ENCODE measurements at places on chromosomes 2 and 18.

DNA sequence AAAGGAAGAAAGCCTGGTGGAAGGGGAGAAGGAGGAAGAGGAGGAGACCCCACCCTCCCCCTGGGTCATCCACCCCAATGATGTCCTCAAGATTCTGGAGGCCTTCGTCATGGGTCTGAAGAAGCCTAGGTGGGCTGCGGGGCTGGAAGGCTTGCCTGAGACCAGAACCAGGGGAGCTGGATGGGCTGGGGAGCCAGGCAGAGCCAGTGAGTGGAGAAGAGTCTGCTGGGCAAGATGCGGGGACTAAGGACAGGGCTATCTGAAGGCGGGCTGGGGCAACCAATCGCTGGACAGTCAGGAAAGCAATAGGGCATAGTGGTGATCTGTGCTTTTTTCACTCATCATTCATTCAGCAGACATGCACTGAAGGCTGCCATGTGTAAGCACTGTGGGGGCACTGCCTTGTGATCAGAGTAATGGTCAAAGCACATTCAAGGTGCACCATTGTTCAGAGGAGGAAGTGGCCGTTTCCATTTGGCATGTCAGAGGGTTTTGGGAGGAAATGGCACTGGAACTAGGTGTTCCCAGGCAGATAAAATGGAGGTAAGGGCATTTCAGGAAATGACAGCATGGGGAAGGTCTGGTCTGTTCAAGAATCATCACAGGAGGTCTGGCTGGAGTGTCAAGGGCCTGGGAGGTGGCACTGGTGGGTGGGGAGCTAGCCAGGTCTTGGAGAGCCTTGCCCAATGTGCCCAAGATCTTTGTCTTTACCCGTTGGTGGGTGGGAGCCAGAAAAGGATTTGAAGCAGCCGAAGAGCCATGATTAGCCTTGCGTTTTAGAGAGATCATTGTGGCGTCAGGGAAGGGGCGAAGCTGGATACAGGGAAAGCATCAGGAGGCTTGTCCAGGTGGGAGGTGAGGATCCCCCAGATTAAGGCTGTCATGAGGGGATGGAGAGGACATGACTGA lies 24.2 kb downstream of the OTOF start:
- DNase-seq = no peak

DNA sequence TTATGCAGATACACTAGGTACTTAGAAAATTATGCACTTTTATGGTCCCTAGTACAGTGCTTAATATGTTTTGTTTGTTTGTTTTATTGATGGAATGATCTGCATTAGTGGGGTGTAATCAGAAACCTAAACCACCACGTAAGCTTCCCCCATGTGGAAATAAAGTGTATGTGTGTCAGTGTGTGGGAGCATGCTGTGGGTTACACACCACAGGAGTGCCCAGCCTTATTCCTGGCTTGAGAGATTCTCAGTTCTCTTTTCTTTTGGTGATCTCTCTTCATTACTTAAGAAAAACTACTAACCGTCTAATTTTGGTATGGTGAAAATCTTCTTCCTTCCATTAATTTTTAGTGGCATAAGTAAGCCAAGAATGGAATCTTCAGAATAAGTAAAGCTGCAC lies 398.6 kb downstream of the DCDC2C start:
- no peak for DNase-seq

DNA sequence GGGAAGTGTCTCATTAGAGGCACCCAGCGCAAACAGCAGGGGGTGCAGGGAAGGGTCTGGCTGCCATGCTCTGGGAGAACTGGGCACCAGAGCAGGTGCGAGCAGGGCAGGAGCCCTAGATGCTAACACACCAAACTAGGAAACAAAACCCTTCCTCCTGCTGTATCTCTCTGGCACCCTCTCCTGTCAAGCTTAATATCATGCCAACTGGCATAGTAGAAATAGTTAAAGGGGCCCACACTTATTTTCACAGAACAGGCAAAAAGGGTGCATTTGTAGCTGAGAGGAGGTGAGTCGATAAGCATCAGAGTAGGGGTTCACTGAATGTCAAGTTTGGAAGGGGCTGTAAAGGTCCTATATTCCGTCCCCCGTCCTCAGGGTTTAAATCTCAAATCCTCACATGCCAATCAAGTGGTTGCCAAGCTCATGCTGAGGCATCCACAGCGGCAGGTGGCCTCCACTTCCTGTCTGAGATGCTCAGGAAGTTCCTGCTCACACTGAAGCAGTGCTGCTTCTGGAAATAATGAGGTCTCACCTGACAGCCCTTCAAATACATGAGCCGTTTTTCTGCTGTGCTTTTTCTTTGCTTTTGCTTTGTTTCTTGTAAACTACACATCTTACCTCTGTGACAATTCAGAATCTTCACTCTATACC lies 14.9 kb upstream of the ACKR3 start:
- DNase-seq = peak; percentile 31

GRCh38 chr18:36476433-36476832 lies 178.9 kb downstream of the FHOD3 start:
- no peak for DNase-seq

DNA sequence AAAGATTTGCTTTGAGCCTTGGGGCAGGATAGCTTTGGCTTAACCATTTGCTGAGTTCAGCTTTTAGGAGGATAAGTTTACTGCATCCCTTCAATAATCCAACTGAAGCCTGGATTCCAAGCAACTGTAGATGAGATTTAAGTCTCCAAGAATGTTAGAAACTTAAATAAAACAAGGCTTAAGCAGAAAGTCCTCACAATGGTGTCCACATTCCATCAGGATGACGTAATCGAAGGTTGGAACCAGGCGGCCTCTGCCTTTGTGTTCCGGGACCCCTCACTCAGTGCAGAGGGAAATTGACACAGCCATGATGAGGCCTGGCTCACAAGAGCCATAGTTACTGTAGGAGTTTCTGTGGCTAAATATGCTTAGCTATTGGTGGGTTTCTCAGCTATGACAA lies 260.4 kb downstream of the LPIN1 start:
- DNase-seq = no peak

GRCh38 chr2:212523756-212524155 lies 14.8 kb downstream of the ERBB4 start:
- no peak for DNase-seq

- DNase-seq = no peak
Measured at GRCh38 chr2:12350821-12351220, 365.9 kb upstream of the TRIB2 start.

DNA sequence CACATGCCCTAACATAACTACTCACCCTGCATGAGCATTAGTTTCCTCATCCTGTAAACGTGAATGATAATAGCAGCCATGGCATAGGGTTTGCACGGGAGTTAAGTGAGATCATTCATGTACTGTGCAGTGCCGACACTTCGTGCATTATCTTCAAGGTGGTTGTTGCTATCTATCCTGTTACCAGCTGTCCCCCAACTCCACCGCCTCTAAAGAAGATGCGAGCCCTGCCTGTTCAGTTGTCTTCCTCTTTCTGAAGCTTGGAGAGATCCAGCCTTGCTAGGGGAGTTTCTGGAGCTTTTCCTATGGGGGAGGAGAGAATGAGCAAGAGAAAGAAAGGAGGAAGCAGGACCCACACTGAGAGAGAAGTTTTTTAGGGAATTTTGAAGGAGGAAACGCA lies 34.4 kb downstream of the YPEL5 start:
- no peak for DNase-seq

GRCh38 chr2:240629968-240630770 lies 4.9 kb downstream of the GPR35 start:
- no peak for DNase-seq

GRCh38 chr2:98149333-98149697 lies 62.3 kb downstream of the VWA3B start:
- DNase-seq = no peak

DNA sequence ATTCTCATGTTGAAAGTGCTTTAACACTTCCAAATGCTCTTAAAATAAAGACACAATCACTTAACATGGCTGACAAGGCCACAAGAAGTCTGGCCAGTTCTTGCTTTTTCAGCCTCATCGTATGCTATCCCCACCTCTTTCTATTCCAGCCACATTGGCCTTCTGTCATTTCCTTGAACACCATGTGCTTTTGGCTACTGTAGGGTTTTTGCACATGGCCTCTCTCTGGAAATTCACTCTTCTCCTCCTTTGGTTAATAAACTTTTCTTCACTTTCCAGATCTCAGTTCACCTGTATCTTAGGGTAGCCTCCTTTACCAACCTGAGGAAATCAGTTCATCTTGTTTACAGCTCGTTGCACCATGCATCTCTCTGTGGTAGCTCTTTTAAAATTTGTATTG lies 450.5 kb upstream of the MEX3C start:
- no peak for DNase-seq

- DNase-seq = no peak
Measured at GRCh38 chr2:27860111-27860510, 30.1 kb downstream of the RBKS start.

- no peak for DNase-seq
Measured at GRCh38 chr2:169849710-169850109, 22.5 kb downstream of the UBR3 start.

DNA sequence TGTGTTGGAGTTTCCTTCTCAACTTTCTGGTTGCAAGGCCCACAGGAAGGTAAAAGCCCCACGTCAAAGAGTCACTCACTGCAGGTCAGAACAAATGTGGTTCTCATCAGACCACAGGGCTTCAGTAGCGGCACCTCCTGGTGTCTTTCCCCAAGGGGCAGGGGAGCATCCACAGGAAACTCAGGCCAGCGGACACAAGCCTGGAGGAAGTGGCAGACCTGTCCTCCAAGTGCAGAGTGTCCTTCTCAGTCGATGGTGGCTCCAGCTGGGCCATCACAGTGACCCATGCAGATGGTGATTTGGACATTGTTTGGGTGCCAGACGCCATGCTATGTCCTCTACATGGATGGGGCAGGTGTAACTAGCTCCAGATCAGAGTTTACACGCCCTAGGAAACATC lies 84.9 kb downstream of the ACKR3 start:
- DNase-seq = no peak

GRCh38 chr18:70420146-70420898 lies 131.5 kb downstream of the SOCS6 start:
- DNase-seq = no peak

DNA sequence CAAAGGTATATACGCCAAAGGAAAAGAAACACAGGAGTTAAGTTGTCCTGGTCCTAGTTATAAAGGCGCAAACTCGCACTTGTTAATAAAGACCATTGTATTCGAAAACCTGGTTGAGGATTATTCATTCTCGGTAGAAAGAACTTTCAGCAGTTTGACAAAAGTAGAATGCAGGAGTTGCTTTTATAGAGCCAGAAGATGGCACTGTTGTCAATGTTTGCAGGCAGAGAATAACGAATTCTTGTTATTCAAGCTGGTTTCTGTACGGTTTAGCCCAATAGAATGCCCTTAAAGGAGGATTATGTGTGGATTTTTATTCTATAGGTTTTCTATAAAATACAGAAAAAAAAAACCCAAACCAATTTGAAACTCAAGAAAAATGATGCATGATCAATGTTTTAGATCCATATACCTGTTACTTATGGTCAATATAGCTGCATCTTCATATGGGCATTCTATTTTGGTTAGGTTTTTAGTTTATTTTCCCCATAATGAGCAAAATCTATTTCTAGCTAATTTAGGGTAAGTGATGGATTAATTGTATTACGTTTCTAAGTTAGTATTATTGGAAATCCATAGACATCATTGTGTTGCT lies 510.3 kb downstream of the PLCL1 start:
- DNase-seq = no peak

DNA sequence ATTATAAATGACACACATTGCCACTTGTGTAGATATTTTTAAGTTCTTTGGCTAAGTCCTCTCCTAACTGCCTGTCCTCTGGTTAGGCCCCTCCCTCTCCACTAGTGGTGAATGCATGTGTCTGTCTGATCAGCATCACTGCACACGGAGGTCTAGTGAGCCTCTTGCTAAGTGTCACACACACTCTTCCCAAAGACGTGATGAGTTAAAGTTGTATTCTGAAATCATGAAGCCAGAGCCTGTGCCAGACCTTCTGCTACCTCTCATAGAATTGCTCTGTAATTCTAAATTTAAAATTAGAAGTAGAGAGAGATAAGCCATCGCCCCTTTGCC lies 41.3 kb downstream of the RALB start:
- DNase-seq = no peak

GRCh38 chr18:37847544-37847943 lies 281.9 kb upstream of the CELF4 start:
- DNase-seq = no peak

- DNase-seq = no peak
Measured at GRCh38 chr2:164055623-164056022, 319.8 kb upstream of the FIGN start.

GRCh38 chr18:48028696-48029095 lies 98.2 kb upstream of the SMAD2 start:
- DNase-seq = no peak

- no peak for DNase-seq
Measured at GRCh38 chr2:43302961-43303494, 76.6 kb upstream of the ZFP36L2 start.

DNA sequence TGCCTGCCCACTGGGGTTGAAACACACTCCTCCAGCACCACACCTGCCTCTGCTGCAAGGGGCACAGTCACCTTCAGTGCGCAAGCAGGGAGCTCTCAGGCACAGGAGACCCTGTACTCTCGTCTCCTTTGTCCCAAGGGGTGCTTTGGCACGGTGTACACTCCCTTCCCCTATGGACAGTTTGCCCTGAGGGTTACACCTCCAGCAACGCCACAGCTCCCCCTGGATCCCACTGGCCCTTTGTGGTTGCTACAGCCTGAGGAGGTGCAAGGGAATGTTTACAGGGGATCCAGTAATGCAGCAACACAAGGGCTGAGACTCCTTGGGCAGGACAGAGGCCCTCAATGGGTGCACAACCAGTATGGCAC lies 45.2 kb upstream of the FAM117B start:
- DNase-seq = no peak

- no peak for DNase-seq
Measured at GRCh38 chr2:25021791-25022362, 20.0 kb upstream of the EFR3B start.

- DNase-seq = no peak
Measured at GRCh38 chr2:38912619-38913018, 22.9 kb downstream of the ARHGEF33 start.

DNA sequence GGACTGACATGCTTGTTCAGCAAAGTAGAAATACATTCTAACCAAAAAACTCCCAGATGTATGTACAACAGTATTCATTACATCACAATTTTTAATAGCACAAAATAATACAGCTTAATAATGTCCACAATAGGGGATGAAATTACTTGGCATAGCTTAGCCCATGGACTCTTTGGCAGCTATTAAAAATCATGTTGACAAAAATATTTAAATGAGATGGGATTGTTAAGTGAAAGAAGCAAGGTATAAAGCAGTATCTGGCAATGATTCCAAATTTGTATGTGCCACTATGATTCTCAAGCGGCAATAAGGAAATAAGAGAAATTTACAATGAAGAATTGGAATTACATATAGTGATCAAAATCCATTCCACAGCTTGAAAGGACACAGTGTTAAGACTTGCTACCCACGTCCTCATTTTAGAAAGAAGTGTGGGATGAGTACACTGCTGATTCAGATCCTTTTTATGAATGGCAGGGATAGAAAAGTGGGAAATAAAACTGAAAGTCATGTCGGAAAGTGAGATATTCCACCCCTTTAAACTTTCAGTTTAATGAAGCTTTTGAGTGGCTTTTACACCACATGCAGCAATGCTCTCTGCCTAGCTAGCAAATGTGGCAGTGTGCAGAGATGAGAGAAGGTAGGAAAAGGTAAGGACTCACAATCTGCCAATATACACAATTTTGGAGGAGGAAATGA lies 2.4 kb downstream of the GAREM1 start:
- DNase-seq = no peak

- DNase-seq = no peak
Measured at GRCh38 chr2:98476192-98476868, 31.7 kb downstream of the INPP4A start.

Measured in activated naive CD4-positive, alpha-beta T cell treated with anti-CD3 and anti-CD28 coated beads, Interleukin-2, amount 50 U/mL, for 16 hours (primary cell).